Left kidney (tissue), 8 donors: ENCODE measurements at places on chromosomes 2 and 18. TPM values are rescaled to one million over a fixed set of nuclear protein-coding genes. Genes with fewer than 3 reads are reported as not detected.
A peak's percentile ranks its signal among the peaks of the same experiment; 100 is the strongest.

DNA sequence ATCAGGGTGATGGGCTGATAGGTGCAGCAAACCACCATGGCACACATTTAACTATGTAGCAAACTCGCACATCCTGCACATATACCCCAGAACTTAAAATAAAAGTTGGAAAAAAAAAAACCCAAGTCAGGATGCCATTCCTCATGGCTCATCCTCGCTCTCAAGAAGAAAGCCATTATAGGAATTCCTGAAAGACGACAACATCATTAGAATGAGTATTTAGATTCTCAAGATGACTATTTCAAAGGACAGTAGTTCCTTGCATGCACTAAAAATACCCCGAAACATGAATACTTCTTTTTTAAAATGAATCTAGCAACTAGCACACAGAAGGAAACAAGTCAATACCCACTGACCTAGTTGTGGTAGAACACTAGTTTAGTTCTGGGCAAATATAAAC lies 285.8 kb upstream of the REV1 start:
- no peak for DNase-seq

DNA sequence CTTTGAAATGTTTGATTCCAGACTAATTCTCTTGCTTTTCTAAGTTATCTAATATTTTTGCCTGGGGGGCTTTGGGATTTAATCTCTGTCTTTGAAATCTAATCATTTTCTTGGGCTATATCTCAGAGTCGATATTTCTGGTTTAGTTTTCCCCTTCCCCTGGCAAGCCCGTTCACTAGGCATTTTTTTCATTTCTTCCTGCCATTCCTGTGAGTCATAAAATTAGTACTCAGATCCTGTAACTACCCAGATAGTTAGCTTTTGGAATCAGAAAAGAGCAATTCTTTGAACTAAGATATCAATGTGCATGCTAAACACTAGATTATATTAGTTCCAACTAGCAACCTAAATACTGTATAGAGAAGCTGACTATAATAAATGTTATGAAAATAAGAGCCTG lies 29.4 kb upstream of the RNF149 start:
- no peak for DNase-seq

DNA sequence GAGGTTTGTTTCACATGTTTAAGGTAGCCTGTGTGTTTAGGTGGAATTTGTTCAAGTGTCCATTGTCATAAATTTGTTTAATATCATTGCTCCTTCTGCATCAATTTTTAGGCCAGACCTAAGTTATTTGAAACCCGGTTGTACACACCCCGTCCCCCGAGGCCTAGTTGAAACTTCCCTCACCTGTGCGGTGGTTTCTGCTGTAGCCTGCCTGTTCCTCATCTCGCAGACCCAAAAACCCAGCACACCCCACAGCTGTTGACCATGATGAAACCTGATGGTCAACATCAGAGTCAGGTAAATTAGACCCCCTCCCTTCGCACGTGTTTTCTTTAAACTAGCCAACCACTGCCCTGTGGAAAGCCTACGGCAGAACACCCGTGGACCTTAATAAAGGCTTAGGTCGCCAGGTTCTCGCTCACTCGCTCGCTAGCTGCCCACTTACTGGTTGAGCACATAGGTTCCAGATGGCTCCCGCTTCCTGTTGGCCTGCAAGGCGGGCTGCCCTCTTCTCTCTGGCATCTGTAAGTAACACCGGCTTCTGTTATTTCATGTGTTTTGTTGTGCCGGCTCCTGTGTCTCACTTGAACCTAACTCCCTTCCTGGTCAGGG lies 64.4 kb downstream of the EML6 start:
- DNase-seq = no peak

- DNase-seq = no peak
Measured at GRCh38 chr2:100941646-100942240, 60.3 kb upstream of the RPL31 start.

GRCh38 chr2:219021591-219021990 lies 19.7 kb downstream of the CFAP65 start:
- DNase-seq = no peak

Gene SCG2
- polyA plus RNA-seq = 0.75 TPM

GRCh38 chr18:27501671-27502070 lies 316.6 kb upstream of the CHST9 start:
- DNase-seq = no peak

Gene C1QL2
- not detected for polyA plus RNA-seq

GRCh38 chr2:181174611-181175580 lies 194.5 kb downstream of the UBE2E3 start:
- DNase-seq = peak; percentile 7

GRCh38 chr2:28274911-28275685 lies 117.6 kb upstream of the FOSL2 start:
- DNase-seq = no peak

Gene PJVK
- polyA plus RNA-seq = 19.3 TPM

Gene KIF5C
- 5.5 TPM for polyA plus RNA-seq
